ENCODE measurements at places on chromosomes 4 and X. TPM values are rescaled to one million over a fixed set of nuclear protein-coding genes. Genes with fewer than 3 reads are reported as not detected.
A peak's percentile ranks its signal among the peaks of the same experiment; 100 is the strongest.

DNA sequence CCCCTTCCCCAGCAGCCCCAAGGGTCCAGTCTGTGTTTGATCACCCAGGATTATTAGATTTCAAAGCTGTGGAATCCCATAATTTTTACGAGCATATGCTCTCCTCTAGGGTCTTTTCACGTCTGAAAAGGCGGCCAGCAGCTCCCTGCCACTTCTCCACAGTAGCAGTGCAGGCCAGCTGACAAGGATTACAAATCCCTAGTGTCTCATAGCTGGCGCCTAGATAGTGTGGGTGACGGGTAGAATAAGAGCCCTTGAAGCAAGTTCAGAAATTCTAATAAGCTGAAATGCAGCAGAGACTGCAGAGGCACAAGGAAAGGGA is 79.4 kb downstream of the RLIM start:
- DNase-seq = no peak

DNA sequence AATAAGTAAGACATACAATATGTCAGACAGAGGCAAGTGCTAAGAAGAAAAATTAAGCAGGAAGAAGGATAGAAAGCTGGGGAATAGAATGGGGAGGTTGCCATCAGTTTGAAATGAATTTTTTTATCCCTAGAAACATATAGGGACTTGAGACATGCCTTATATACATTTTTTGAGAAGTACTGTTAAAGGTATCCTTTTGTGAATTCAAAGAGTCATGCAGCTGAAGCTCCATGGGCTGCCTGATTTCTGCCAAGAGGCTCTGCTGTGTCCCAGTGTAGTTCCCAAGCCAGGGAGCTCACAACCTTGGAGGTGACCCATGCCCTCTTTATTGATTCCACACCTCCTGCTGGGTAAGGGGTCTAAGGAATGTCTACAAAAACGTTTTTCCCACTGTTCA is 564.6 kb upstream of the DIPK2B start:
- DNase-seq = no peak

DNA sequence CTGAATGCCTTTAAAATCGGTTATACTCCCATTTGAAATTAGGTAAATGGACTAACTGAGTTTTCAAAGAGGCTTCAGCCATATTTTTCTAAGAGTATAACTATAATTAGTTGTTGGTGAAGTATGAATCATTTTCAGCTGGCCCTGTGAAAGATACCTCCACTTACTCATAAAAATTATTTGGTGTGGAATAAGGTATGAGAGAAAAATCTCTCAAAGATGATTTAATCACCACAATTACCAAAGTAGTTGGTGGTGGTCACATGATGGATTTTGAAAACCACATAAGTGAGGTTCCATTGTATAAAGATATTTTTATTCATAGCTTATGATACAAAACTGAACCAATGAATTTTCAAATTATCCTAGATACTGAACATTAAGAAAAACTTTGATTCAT is 9.0 kb upstream of the KLHL2 start:
- DNase-seq = no peak

- no peak for DNase-seq
Measured at GRCh38 chr4:138816875-138817274, 198.7 kb upstream of the NOCT start.

DNA sequence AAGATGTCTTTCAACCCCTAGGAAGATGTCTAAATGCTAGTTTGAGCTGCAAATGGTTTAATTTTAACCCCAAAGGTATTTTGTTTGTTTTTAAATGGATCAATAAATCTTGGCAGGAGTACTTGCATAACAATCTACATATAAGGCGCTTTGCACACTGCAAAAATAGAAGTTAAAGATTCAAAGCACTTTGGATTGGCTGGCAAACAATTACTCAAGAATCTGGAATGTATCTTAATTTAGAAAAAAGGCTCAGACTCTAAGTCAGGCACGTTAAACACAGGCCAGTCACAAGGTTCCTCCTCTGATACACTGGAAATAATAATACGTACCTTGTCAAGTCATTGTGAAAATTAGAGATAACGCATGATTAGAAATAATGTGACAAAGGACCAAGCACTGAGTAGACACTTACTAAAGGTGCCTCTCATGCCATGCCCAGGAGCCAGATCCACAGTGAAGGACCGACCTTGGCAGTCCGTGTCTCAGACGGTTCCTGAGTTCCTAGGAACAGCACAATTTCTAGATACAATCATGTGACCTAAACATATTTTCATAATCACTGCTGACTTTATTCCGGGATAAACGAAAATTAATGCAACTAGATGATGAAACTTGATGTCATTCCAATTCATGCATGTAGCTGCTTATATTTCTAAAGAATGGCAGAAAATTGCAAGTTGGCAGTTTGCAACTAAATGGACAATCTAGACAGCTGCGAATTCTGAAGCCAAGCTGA is 49.6 kb downstream of the PROM1 start:
- DNase-seq = no peak

DNA sequence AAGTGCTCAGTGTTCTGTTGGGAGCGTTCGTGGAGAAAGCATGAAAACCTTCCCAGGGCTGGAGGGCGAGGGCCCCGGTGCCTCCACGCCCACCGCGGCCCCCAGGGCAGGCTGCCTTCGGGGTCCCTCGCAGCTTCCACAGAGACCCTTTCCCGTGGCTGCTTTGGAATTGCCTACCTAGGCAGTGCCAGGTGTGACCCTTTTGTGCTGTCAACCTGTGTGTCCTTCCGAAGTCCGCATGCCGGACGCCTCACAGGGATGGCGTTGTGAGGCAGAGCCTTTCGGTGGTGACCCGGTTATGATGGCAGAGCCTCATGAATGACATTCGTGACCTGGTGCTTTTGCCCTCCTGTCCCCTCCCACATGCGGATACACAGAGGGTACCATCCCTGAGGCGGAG is 17.4 kb downstream of the TMEM175 start:
- no peak for DNase-seq

GRCh38 chrX:40968180-40968579 is 117.1 kb upstream of the USP9X start:
- DNase-seq = no peak

GRCh38 chrX:146056511-146057081 is 239.0 kb downstream of the SLITRK2 start:
- DNase-seq = no peak

GRCh38 chrX:27336466-27337091 is 126.6 kb downstream of the PPP4R3C start:
- DNase-seq = peak; percentile 1

DNA sequence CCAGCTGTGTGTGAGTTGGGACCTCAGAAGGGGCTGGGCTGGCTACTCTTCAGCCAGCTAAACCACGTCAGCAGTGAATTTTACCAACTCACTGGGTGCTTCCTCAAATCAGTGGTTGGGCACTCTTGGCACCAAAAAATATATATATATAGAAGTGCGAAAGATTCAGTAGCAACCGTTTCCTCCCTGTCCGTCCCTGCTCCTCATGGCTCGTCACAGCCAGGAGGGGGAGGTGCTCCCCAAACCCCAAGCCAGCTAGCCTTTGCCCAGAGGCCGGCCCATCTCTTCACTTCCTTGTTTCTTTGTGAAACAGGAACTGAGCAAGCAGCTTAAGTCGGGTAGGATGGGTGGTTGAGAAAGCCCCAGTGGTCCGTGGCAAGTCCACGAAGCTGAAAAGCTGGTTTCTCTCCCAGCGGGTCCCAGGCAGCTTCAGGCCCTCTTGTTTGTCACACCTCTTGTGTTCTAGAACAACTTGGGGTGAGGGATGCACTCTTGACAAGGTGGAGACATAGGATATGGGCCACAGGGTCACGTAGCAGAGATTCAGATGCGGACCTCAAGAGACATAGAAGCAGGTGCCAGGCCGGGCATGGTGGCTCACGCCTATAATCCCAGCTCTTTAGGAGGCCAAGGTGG is 6.8 kb upstream of the SASH3 start:
- DNase-seq = peak; percentile 91

GRCh38 chr4:116389139-116389538 is 696.2 kb downstream of the TRAM1L1 start:
- DNase-seq = no peak

DNA sequence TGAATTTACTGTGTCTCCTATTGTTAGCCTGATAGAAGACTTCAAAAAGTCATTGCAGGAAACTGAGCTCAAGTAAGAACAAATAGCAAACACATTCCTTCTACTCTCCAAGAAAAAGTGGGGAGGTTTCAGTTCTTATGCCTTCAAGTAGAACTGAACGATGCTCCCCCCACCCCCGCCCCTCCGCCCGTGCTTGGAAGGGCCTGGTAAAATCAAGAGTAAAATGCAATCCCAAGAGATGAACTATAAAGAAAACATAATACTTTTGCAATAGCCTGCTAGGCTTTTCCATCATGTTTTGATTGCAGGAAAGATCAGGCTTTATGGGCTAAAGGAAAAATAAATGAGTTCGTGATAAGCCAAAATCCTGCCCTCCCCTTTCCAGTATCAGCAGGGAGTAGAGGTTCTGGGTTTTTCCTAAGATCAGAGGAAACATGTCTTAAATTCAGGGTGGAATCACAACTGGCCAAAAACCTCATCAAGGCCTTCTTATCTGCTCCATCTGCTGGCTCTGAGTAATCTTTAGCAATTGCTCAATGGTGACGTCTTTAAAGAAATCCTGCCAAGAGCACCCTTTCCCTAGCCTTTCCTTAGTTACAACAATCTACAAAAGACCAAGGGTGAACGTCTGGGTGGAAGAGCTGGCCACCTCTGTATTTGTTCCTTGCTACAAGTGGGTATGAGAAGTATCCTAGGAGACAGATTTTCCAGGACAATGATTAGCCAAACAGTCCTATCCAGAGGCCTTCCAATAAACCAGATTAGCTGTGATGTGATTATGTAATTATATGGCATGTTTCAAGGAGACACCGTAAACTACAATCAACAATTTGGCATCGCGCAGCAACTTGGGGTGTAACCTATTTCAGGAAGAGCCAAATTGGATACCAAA is 66.3 kb upstream of the FAM9C start:
- DNase-seq = no peak

- DNase-seq = no peak
Measured at GRCh38 chrX:104104676-104105075, 7.6 kb upstream of the ZCCHC18 start.

DNA sequence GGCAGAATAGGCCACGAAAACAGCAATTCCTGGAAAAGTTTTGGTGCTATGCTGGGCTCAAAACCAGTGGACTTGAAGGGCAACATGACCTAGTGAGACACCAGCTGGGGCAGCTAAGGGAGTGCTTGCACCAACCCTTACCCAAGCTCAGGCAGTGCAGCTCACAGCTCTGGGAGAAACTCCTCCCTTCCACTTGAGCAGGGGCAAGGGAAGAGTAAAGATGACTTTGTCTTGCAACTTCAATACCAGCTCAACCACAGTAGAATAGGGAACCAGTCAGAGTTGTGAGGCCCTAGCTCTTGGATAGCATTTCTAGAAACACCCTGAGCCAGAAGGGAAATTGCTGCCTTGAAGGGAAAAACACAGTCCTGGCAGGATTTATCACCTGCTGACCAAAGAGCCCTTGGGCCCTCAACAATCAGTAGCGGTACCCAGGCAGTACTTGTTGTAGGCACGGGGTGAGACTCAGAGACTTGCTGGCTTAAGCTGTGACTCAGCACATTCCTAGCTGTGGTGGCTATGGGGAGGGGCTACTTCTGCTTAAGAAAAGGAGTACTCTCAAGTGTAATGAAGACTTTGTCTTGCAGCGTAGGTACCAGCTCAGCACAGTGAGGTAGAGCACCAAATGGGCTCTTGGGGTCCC is 19.7 kb upstream of the ABCG2 start:
- DNase-seq = no peak

DNA sequence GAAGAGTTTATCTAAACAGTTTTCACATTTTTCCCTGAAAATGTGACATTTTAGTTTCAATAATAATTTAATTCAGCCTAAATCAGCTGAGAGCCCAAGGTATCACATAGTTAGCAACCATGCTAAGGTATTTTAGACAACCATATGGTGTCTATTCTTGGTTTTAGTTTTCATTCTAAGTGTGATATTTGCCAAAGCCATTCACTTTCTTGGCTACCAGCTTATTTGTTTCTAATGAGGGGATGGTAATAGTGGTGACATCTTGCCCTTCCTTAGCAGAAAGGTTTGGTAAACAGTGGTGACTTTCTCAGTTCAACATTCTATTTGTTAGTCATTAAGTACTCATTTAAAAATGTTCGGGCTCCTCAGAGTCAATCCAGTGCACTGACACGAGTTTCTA is 854.9 kb upstream of the HTR2C start:
- no peak for DNase-seq

DNA sequence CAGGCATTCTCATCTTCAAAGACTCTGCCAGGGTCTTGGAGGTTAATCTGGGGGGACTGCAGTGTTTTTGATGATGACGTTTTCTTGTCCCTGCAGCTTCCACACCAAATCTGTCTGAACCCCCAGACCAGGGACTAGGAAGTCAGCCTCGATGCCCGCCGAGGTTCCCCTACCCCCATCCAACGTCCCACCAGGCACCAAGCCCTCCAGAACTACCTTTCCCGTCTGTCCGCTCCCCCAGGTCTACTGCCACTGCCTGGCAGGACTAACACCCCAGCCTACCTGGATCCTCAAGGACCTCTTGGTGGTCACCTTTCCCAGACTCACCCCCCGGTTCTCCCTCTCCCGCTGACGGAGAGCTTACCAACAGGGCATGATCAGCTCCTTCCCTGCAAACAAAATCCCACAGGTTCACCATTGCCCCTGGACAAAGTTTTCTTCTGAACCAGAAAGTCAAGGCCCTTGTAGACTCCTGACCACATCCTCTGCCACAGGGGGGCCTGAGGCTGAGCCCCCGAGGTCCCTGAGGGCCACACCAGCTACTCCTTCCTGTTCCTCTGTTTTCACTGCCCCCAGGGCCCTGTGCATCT is 40.9 kb downstream of the HMX1 start:
- no peak for DNase-seq

DNA sequence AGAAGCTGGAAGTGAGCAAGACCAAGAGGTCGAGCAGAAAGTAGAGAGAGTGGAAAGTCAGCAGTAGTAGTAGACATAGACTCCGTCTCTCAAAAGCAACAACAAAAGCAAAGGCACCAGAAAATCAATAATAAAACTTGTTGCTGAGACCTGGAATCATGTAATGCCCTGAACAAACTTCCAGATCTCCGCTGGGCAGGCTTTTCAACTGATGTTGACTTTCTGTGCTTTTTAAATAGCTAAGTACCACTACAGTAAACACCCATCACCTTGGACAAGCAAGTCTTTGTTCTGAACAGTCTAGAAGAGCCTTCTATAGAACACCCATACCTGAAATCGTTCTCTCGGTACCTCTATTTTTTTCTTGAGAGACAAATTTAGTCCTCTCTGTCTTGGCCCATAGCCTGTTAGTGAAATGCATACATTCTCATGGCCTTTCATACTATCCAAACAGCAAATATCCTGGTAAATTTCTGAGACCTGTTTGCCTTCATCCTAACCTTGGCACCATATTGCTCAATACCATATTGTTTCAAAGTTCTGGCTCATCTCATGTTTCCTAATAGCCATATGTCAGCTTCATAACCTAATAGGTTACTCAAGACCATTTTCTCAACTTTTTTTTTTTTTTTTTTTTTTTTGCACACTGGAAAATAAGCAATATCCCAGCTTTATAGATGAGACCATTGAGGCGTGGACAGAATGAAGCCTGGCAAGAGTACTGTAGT is 200.6 kb upstream of the RBPJ start:
- DNase-seq = no peak

- DNase-seq = no peak
Measured at GRCh38 chrX:11739776-11740175, 18.3 kb upstream of the MSL3 start.

Gene LEF1
- 1.6 TPM for total RNA-seq

Gene MAOA
- total RNA-seq = 0.05 TPM

Gene KIF4A
- total RNA-seq = 0.22 TPM

Gene HTN3
- total RNA-seq = not detected

Gene OPN1MW2
- not detected for total RNA-seq

Gene RAB33A
- 2.4 TPM for total RNA-seq

Gene TASL
- total RNA-seq = 27.0 TPM

Gene ZBTB49
- 16.9 TPM for total RNA-seq

Gene PIGA
- total RNA-seq = 26.0 TPM
